Right renal cortex interstitium (tissue), 3 donors: ENCODE measurements at places on chromosomes 4 and X. TPM values are rescaled to one million over a fixed set of nuclear protein-coding genes. Genes with fewer than 3 reads are reported as not detected.

Gene NAT8L
- 7.6 TPM for polyA plus RNA-seq

Gene USP38
- polyA plus RNA-seq, result 27.9 TPM

DNA sequence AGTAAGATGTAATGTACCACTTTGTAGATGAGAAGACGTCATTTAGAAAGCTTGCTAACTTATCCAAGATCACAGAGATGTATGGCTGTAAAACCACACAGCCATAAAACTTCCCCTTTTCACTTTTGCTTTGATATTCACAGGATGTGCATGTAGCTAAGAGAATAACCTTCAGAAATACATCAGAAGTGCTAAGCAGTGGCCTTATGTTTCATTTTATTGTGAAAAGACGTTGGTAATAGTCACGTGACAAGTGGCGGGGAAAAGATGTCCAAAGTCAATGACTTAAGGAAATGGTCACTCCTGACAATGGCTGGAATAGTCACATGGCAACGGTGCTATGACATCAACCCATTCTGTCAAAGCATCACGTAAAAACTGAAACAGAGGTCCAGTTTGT lies 12.9 kb upstream of the WDR17 start:
- DNase-seq, result no peak

Gene UNC5C
- polyA plus RNA-seq, result 46.5 TPM

Gene ERCC6L
- polyA plus RNA-seq, result 4.1 TPM
